ENCODE measurements at places on chromosomes 4 and X.

DNA sequence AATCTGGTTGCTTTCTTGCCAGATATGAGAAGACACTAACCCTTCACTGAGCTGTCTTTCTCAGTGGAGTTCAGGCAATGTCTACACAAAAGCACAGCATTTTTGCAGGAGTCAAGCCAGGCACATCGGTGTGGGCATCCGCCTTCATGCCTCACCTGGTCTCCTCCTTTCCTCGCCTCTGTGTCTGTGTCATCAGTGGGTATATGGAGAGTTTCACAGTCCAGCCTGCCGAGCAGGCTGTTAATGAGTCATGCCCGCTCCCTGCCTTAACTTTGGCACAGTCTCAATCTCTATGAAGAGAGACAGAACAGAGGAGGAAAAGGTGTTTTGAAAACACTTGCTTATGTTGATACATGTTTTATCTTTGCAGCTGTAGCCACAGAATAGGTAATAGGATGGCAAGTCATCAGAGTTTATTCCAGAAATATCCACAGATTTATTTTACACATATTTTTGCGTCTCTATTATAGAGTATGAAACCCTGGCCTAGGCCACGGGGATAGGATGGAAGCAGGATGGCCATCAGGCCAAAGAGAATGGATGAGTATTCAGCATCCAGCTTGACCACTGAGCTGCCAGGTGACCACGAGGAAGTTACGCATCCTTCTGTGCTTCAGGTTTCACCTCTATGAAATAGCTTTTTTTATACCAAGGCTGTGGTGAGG is 32.8 kb upstream of the MAML3 start:
- H3K27ac ChIP-seq = no peak overlapping the region
- no peaks in the 10 kb centered on the region for H3K36me3 ChIP-seq
- peaks cover 12% of the 10 kb centered on the region for H3K4me1 ChIP-seq
- no peaks in the 10 kb centered on the region for H3K27me3 ChIP-seq
- DNase-seq = peak; percentile 54

GRCh38 chrX:109830157-109830703 is 97.2 kb upstream of the ACSL4 start:
- H3K36me3 ChIP-seq = no peaks in the 10 kb centered on the region
- H3K4me1 ChIP-seq = peaks cover 11% of the 10 kb centered on the region
- H3K4me3 ChIP-seq = no peak overlapping the region

DNA sequence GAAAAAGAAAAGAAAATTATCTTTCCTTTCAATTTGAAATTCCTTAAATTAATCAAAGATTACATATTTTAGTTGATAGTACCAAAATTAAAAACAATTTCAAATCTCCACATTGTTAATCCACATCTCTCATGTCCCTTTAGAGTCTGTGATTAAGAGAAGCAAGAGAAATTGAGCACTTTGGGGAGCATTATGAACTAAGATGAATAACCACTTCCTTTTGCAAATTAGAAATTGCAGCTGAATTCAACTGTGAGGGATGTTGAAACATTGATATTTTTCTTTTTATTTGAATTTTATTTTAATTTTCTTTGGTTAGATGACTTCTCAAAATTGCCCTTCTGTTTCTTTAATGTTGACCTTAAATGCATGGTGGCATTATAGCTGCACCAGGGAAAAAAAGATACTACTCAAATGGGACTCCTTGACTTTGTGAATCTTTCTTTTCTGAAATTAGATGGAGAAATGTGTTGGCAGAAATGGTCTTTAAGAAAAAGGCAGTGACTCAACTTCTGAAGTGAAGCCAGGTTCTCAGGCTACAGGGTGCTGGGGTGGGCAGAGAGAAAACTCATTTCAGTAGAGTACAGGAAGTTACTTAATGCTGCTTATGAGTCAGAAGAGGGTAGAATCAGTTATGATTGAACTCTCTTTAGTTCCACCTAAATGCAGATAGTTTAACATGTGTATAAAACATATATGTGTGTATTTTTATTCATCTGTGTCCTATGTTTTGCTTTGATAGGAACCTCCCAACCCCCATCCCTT is 92.0 kb upstream of the TNIP3 start:
- no peaks in the 10 kb centered on the region for H3K27me3 ChIP-seq
- no peak overlapping the region for H3K4me3 ChIP-seq
- H3K36me3 ChIP-seq = no peaks in the 10 kb centered on the region
- peak overlapping the region; percentile 26 for H3K27ac ChIP-seq

GRCh38 chr4:93646233-93646930 is 182.2 kb upstream of the ATOH1 start:
- H3K36me3 ChIP-seq = no peaks in the 10 kb centered on the region
- no peak for DNase-seq
- H3K27me3 ChIP-seq = no peaks in the 10 kb centered on the region
- H3K4me3 ChIP-seq = no peak overlapping the region

GRCh38 chr4:100287534-100287933 is 97.3 kb upstream of the DDIT4L start:
- H3K27ac ChIP-seq = no peak overlapping the region
- no peak for DNase-seq
- H3K36me3 ChIP-seq = no peaks in the 10 kb centered on the region

DNA sequence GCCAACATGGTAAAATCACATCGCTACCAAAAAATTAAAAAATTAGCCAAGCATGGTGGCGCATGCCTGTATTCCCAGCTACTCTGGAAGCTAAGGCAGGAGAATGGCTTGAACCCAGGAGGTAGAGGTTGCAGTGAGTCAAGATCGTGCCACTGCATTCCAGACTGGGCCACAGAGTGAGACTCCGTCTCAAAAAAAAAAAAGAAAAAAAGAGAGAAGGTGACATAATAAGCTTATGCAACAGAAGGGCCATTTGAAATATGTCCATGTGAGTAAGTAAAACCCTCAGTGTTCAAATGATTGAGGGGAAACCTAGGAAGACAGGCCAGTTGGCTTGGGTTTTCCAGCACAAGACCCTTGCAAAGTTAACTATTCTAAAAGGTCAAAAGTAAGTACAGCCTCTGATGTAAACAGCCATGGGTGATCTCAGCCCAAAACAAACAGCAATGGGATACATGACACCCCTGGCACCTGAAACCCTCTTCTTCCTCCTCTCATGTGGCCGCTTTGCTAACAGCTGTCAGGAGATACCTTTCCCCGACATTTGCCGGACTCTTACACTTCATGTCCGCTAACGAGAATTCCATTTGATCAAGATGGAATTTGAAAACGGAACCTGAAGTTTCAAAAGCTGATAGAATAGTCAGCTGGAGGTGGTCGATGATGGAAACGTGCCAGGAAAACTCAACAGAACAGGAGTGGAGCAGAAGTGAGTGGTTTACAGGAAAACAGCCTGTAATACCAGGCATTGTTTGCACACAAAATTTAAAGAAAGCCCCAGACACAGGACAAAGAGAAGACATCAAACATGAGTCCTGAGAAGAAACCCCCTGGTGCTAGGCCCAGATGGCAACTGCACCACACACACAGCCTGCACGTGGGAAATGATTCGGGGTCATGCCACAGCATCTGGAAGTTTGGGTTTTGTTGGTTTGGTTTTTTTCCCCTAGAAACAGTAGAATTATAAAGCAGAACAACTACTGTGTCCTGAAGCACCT is 93.0 kb upstream of the STS start:
- H3K27ac ChIP-seq = no peak overlapping the region
- peaks cover 13% of the 10 kb centered on the region for H3K36me3 ChIP-seq
- no peaks in the 10 kb centered on the region for H3K4me1 ChIP-seq

GRCh38 chr4:140851032-140851636 is 94.9 kb upstream of the TBC1D9 start:
- H3K4me3 ChIP-seq = no peak overlapping the region
- H3K36me3 ChIP-seq = no peaks in the 10 kb centered on the region
- DNase-seq = peak; percentile 69
- no peaks in the 10 kb centered on the region for H3K27me3 ChIP-seq
- peaks cover 5% of the 10 kb centered on the region for H3K4me1 ChIP-seq

- H3K4me3 ChIP-seq = no peak overlapping the region
- H3K4me1 ChIP-seq = peaks cover 3% of the 10 kb centered on the region
- peaks cover 4% of the 10 kb centered on the region for H3K27me3 ChIP-seq
- H3K36me3 ChIP-seq = no peaks in the 10 kb centered on the region
These were observed 19.0 kb upstream of the SLC2A9 start for GRCh38 chr4:10040049-10040892.

- no peak within 1 kb of the TSS for H3K27ac ChIP-seq
- no peaks in the 10 kb centered on the region for H3K36me3 ChIP-seq
- no peaks in the 10 kb centered on the region for H3K4me1 ChIP-seq
- H3K27me3 ChIP-seq = peaks cover 12% of the 10 kb centered on the region
These were observed at the start of gene PNMA6F for GRCh38 chrX:153321381-153322124. Gene PNMA6F (minus strand): TSS chrX:153321767. CDS start chrX:153320674, 1,093 bp downstream.

DNA sequence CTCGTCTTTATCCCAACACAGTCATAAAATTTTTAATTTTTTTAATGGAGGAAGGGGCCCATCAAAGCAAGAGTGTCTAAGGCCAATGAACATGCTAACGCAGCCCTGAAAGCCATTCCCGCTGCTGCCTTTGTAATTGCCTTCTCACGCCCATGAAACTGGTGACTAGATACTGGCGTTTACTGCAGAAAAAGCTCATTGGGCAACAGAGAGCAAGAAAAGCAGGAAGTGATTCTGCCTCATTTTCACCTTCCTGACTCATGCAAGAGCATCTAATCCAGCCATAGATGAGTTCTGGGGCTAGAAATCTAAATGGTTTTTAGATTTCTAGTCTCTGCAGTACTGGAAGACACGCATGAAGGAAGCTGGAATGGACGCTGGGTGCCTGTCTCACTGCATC is 72.5 kb downstream of the ANXA3 start:
- DNase-seq = no peak
- no peaks in the 10 kb centered on the region for H3K27me3 ChIP-seq
- H3K27ac ChIP-seq = no peak overlapping the region
- H3K36me3 ChIP-seq = no peaks in the 10 kb centered on the region

GRCh38 chr4:92636038-92636806 is 332.5 kb downstream of the GRID2 start:
- peak; percentile 3 for DNase-seq
- no peaks in the 10 kb centered on the region for H3K4me1 ChIP-seq
- no peaks in the 10 kb centered on the region for H3K27me3 ChIP-seq
- H3K36me3 ChIP-seq = no peaks in the 10 kb centered on the region
- no peak overlapping the region for H3K4me3 ChIP-seq

DNA sequence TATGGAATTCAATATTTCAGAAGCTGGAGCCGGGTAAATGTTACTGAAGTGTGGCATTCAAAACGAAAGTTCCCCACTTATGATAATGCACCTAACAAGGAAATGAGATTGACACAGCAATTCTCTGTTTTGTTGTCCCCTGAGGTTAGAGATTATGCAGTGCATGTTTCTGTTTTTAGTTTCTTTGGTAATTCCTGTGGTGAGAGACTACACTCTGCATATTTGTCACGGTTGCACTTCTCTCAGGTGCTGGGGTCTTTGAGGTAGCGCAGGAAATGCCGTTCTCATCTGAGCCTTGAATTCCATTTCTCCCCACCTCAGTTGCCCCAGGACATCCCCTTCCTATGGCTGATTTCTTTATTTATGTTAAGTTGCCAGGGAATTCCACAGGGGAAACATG is 15.3 kb upstream of the BEND4 start:
- no peak for DNase-seq
- no peaks in the 10 kb centered on the region for H3K27me3 ChIP-seq
- no peaks in the 10 kb centered on the region for H3K4me1 ChIP-seq
- no peaks in the 10 kb centered on the region for H3K36me3 ChIP-seq
- no peak overlapping the region for H3K27ac ChIP-seq
- H3K4me3 ChIP-seq = no peak overlapping the region

GRCh38 chr4:7647186-7647585 is 212.5 kb upstream of the PSAPL1 start:
- H3K27me3 ChIP-seq = peaks cover 4% of the 10 kb centered on the region
- peaks cover 15% of the 10 kb centered on the region for H3K36me3 ChIP-seq
- H3K4me3 ChIP-seq = no peak overlapping the region

- no peak for DNase-seq
- H3K27me3 ChIP-seq = no peaks in the 10 kb centered on the region
- no peak overlapping the region for H3K4me3 ChIP-seq
- no peaks in the 10 kb centered on the region for H3K4me1 ChIP-seq
These were observed 41.1 kb upstream of the HS3ST1 start for GRCh38 chr4:11469650-11470437.

GRCh38 chr4:74964311-74964710 is 31.4 kb downstream of the PARM1 start:
- H3K27ac ChIP-seq = no peak overlapping the region
- H3K4me3 ChIP-seq = no peak overlapping the region
- no peaks in the 10 kb centered on the region for H3K36me3 ChIP-seq
- H3K4me1 ChIP-seq = no peaks in the 10 kb centered on the region

DNA sequence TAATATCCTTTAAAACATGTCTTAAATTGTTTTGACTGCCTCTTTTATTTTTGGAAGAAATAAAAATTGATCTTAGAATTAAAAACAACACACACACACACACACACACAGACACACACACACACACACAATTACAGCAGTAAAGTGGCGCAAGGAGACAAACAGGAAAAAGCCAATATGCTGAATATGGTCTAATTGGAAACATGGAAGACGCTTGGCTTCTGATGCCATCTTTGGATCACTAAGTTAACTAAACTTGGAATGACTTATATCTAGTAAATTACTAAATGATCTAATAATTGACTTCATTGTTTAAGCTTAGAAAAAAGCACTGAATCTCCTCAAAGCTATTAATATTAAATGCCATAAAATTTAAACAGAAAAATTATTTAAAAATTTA is 1093.4 kb downstream of the ADGRL3 start:
- no peak overlapping the region for H3K27ac ChIP-seq
- no peak overlapping the region for H3K4me3 ChIP-seq
- H3K36me3 ChIP-seq = no peaks in the 10 kb centered on the region
- no peaks in the 10 kb centered on the region for H3K4me1 ChIP-seq
- no peak for DNase-seq

DNA sequence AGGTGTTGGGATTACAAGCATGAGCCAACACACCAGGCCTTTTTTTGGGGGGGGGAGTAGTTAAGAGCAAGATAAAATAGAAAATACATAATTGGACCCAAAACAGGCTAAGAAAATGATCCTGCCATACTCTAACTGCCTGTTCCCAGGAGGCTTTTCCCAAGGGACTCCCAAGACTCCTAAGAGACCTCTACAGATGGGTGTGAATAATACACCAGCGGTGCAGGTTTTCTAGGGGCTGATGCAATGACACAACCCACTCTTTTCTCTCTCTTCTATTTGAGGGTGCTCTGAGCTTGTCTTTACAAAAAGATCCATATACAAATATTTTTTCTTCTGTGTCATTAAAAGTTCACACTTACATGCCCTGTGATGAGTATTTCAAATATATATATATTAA is 116.9 kb downstream of the RASL11B start:
- H3K4me1 ChIP-seq = no peaks in the 10 kb centered on the region
- no peak for DNase-seq
- H3K27ac ChIP-seq = no peak overlapping the region
- H3K27me3 ChIP-seq = no peaks in the 10 kb centered on the region
- no peaks in the 10 kb centered on the region for H3K36me3 ChIP-seq

DNA sequence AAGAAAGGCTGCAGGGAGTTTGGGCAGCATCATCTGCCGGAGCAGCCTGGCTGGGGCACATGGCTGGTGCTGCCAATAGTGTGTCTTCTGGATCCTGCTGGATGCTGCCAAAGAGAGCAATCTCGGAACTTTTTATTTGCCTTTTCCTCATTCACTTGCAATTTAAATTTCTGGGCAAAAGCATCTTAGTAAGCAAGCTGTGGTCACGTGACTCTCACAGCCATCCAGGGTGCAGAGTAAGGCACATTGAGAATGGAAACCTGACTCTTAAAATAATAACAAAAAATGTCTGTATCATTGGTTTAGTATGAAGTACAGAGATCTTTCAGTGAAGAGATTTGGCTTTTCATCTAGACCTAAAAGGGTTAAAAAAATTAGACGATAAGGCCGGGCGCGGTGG is 910.3 kb downstream of the STIM2 start:
- no peak overlapping the region for H3K27ac ChIP-seq
- H3K36me3 ChIP-seq = no peaks in the 10 kb centered on the region
- no peak overlapping the region for H3K4me3 ChIP-seq
- H3K27me3 ChIP-seq = no peaks in the 10 kb centered on the region
- DNase-seq = no peak

GRCh38 chr4:181224852-181225251 is 1018.4 kb upstream of the TENM3 start:
- no peak overlapping the region for H3K27ac ChIP-seq
- H3K4me1 ChIP-seq = no peaks in the 10 kb centered on the region
- no peaks in the 10 kb centered on the region for H3K36me3 ChIP-seq
- no peak overlapping the region for H3K4me3 ChIP-seq

All from mesenchymal stem cell (in vitro differentiated cells and primary cell).